ENCODE measurements at places on chromosomes 16 and 17.

DNA sequence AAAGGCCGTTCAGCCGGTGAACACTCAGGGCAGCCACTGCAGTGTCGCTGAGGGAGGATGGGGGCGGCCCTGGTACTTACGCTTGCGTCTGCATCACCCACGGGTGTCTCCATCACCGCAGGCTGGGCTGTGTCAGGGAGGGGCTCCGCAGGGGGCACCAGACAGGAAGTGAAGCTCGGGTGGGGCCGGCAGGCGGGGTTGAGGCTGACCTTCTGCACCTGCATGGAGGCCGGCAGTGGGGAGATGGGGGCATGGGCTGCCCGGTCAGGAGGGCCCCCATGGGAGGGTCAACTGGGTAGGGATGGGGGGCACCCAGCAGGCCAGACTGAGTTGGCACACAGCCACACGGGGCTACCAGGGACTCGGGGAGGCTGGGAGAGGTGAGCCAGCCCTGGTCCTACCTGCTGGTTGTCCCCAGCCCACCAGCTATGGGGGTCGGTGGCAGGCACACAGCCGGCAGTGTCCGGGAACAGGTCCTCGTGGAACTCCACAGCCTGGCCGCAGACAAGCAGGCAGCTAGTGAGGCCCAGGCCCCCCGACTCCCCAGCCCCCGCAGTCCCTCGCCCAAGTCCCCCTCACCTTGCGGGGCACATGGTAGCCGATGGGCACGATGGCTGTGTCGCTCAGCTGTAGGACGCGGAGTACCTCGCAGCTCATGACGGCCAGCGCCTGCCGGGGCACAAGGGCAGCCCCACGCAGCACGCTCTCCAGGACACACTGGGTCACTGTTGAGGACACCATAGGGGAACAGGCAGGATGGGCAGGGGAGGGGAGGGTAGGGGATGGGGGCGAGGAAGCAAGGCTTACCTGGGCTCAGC is 7.2 kb upstream of the VASN start:
- DNase-seq, result no peak

GRCh38 chr17:77462090-77462489 is 321.3 kb downstream of the SEC14L1 start:
- DNase-seq, result no peak

- no peak for DNase-seq
Measured at GRCh38 chr17:69066482-69066881, 5.8 kb upstream of the ABCA9 start.

GRCh38 chr17:78316115-78316866 is 43.6 kb downstream of the SOCS3 start:
- DNase-seq, result no peak

DNA sequence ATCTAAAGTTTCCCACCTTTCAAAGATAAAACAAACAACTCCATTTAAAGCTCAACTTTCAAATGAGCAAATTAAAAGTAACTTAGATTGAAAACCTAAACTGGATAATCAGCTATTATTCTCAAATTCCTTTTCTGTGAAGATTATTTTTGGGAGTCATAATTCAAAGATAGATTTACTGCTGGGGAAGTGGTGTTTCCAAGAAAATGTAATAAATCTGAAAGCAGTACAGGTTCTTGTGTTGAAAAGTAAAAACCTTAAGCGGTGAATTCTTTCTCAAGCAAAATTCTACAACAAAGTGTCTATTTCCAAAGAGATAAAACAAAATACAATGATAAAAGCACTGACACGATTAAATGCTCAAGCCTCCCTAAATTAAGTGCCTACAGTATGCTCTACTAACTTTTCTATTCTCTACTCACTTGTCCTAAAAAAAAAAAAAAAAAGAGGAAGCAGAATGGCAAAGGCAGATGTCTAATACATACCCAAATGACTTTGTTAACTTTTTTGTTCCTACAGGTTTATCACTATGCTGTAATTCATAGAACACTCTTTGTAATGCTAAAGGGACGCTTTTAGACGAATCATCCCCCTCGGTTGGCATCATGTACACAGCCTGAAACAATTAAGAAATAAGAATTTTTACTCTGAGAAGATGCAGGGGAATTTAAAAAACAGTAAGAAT is 34.5 kb downstream of the LITAFD start:
- DNase-seq, result no peak

- no peak for DNase-seq
Measured at GRCh38 chr16:63568164-63568563, 1531.9 kb upstream of the CDH8 start.

GRCh38 chr16:46817961-46818360 is 13.0 kb downstream of the C16orf87 start:
- DNase-seq, result no peak

GRCh38 chr17:51015145-51015558 is 105.5 kb downstream of the SPAG9 start:
- no peak for DNase-seq

DNA sequence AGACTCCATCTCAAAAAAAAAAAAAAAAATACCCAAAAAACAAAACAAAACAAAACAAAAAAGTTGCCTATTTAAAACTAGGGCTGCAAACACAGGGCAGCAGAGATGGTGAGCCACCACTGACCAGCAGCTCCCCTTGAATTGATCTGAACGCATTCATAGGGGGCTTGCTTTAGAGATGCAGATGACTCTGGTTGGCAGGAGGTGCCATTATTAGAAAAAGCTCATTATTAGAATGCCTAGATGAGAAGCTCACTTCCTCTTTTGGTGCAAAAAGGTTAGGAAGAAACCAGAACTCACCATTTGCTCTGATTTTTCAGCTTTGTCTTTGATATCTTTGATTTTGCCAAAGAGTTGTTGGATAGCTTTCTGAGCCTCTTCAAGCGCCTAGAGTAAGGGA is 53.1 kb downstream of the VPS53 start:
- no peak for DNase-seq

DNA sequence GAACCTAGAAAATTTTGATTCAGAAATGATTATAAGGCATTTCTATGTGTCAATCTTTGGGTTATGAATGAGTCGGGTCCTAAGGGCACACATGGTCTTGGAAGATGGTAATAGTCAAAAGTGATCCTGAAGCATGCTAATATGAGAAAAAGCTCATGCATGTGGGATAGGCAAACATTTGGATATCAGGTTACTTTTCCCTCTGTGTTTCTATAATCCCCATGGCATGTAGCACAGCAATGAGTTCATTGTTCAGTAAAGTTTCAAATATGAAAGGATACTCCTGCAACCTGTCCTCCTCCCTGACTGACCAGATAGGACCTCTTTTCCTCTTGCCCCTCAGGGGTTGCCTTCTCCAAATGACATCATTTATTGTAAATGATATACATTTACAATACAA is 249.9 kb upstream of the MON1B start:
- no peak for DNase-seq

GRCh38 chr16:85709766-85710585 is 21.2 kb upstream of the GINS2 start:
- no peak for DNase-seq
